ENCODE measurements at places on chromosomes 2 and 18. TPM values are rescaled to one million over a fixed set of nuclear protein-coding genes. Genes with fewer than 3 reads are reported as not detected.

GRCh38 chr18:78778651-78779050 is 201.0 kb upstream of the SALL3 start:
- no peaks in the 10 kb centered on the region for H3K4me1 ChIP-seq
- no peaks in the 10 kb centered on the region for H3K27me3 ChIP-seq
- DNase-seq: no peak
- H3K27ac ChIP-seq: no peak overlapping the region

- no peak overlapping the region for H3K27ac ChIP-seq
- no peaks in the 10 kb centered on the region for H3K36me3 ChIP-seq
- no peaks in the 10 kb centered on the region for H3K27me3 ChIP-seq
- H3K4me1 ChIP-seq: peaks cover 12% of the 10 kb centered on the region
- no peak for DNase-seq
- H3K4me3 ChIP-seq: no peak overlapping the region
Observed at GRCh38 chr2:42880738-42881690, 88.6 kb upstream of the HAAO start.

- no peaks in the 10 kb centered on the region for H3K4me1 ChIP-seq
- H3K27ac ChIP-seq: no peak overlapping the region
- H3K36me3 ChIP-seq: no peaks in the 10 kb centered on the region
- DNase-seq: no peak
Observed at GRCh38 chr2:46269001-46269400, 28.2 kb upstream of the EPAS1 start.

DNA sequence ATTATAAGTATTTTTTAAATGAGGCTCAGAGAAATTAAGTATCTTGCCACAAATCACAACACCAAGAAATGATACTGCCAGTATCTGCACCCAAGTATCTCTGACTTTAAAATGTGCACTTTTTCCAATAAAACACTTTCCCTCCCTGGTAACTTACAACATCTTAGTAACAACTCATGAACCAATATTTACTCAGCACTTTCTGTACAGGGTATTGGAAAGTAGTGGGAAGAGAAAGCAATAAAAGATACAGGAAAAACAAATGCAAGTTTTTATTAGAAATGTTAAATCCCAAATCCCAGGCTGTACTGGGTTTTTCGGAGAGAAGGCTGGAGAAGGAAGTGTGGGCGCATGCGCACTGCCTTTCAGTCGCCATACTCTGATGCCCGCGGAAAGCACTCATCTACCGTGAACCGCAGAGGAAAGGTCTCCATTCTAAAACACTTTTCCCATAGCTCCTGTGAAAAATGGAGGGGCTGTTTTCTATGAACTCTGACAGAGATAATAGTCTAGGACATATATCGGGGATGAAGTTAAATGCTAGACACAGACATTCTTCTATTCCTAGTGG is 52.1 kb downstream of the L3MBTL4 start:
- H3K36me3 ChIP-seq: no peaks in the 10 kb centered on the region
- H3K27ac ChIP-seq: no peak overlapping the region
- no peaks in the 10 kb centered on the region for H3K27me3 ChIP-seq
- H3K4me1 ChIP-seq: no peaks in the 10 kb centered on the region
- H3K4me3 ChIP-seq: no peak overlapping the region
- DNase-seq: no peak

- no peaks in the 10 kb centered on the region for H3K36me3 ChIP-seq
- H3K4me3 ChIP-seq: no peak overlapping the region
- H3K4me1 ChIP-seq: no peaks in the 10 kb centered on the region
- H3K27ac ChIP-seq: no peak overlapping the region
Observed at GRCh38 chr18:24428709-24429108, 2.2 kb downstream of the IMPACT start.

DNA sequence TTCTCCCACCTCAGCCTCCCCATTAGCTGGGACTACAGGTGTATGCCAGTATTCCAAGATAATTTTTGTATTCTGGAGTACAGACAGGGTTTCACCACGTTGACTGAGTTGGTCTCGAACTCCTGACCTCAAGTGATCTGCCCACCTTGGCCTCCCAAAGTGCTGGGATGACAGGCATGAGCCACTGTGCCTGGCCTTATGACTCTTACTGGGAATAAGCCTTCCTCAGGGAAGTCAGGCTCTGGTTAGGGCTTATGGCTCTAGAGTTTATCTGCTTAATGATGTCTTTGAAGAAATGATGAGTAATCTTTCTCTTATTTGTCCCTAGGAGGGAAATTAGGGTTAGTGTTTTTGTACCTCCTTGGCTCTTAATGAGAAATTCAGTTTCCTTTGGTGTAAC is 187.7 kb downstream of the FAM210A start:
- DNase-seq: no peak
- no peaks in the 10 kb centered on the region for H3K36me3 ChIP-seq
- no peaks in the 10 kb centered on the region for H3K27me3 ChIP-seq
- H3K4me3 ChIP-seq: no peak overlapping the region

DNA sequence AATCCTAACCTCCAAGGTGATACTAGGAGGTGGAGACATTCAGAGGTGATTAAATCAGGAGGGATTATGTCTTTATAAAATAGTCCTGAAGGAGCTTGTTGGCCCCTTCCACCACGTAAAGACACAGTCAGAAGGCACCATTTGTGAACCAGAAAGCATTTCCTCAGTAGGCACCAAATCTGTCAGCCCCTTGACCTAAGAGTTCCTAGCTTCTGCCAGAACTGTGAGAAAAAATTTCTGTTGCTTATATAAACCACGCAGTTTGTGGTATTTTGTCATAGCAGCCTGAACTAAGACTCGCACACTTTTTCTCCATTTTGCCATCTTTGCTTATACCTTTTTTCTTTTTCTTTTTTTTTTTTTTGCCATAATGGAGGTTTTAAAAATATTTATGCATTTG is 18.6 kb upstream of the NARS1 start:
- H3K27me3 ChIP-seq: no peaks in the 10 kb centered on the region
- no peak overlapping the region for H3K4me3 ChIP-seq
- no peak overlapping the region for H3K27ac ChIP-seq
- DNase-seq: no peak

GRCh38 chr2:49225126-49225525 is 70.8 kb upstream of the FSHR start:
- H3K4me3 ChIP-seq: no peak overlapping the region
- no peak overlapping the region for H3K27ac ChIP-seq
- H3K4me1 ChIP-seq: no peaks in the 10 kb centered on the region

DNA sequence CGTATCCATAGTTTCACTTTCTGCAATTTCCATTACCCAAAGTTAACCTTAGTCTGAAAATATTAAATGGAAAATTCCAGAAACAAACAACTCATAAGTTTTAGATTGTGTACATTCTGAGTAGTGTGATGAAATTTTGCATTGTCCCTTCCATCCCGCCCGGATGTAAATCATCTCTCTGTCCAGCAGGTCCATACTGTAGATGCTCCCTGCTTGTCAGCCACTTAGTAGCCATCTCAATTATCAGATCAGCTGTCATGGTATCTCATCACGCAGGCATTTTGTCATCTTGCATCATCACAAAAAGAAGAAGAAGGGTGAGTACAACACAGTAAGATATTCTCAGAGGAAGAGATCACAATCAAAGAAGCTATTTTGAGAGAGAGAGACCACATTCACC is 185.0 kb upstream of the STK17B start:
- no peak overlapping the region for H3K4me3 ChIP-seq
- H3K27ac ChIP-seq: no peak overlapping the region
- H3K27me3 ChIP-seq: no peaks in the 10 kb centered on the region
- H3K4me1 ChIP-seq: no peaks in the 10 kb centered on the region

The NEURL3 gene
- 28.9 TPM for total RNA-seq

The AQP12B gene
- total RNA-seq: not detected

Data from prostate gland (tissue), 2 donors.